Left renal cortex interstitium (tissue), 4 donors: ENCODE measurements at places on chromosomes 2 and 18.

- DNase-seq = no peak
These were observed 85.9 kb downstream of the ZNF407 start for GRCh38 chr18:74683573-74683972.

DNA sequence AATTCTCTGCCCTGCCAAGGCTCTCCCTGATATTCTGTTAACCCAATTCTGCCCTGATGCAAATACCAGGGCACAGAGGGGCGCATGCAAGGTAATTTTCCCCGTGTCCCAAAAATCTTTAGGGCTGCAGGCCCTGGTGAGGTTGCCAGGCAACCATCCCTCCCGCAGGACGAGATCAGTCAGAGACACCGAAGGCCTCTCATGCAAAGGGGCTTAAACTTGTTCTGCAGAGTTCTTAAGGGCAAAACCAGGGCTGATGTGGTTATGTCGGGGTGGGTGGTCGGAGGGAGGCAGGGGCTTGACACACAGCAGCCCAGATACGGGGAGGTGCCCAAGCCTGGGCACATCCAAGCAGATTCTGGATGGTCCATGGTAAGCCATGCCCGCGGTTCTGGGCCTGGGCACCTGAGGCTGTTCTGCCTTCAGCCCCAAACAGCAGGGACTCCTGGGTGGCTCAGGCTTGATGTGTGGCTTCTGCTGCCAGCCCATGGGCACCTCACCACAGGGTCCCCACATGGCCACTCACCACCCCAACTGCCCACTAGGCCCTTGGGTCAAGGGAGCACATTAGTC lies 27.2 kb downstream of the STEAP3 start:
- no peak for DNase-seq

DNA sequence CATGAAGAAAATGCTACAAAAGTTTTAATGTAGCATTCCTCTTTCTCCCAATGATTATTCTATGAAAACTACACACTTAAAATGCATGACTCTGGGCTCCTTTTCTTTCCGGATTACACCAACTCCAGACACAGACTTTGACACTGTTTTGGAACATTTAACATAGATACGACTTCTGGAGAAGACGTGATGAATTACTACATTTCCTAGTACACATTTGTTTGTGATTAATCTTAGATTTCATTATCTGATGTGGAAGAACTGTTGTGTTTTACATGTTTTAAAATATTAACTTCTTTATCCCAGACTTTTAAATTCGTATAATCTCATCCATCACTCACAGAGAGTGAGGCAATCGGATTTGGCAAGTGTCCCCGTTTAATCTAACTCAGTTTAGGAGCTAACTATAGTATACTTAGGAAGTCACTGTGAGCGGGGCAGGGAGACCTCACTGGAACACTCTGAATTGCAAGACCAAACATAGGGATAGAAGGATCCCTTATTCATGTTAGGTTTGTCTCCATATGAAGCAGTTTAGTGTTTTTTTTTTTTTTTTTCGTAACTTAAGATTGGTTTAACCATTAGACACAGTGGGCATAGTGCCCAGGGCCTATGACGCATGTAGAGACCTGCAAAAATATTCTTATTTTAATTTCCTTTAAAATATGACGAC lies 66.7 kb downstream of the PDE1A start:
- peak; percentile 34 for DNase-seq

- DNase-seq = no peak
These were observed 66.4 kb upstream of the MSH2 start for GRCh38 chr2:47336259-47337238.

GRCh38 chr18:68763083-68763482 lies 34.8 kb upstream of the CCDC102B start:
- no peak for DNase-seq

DNA sequence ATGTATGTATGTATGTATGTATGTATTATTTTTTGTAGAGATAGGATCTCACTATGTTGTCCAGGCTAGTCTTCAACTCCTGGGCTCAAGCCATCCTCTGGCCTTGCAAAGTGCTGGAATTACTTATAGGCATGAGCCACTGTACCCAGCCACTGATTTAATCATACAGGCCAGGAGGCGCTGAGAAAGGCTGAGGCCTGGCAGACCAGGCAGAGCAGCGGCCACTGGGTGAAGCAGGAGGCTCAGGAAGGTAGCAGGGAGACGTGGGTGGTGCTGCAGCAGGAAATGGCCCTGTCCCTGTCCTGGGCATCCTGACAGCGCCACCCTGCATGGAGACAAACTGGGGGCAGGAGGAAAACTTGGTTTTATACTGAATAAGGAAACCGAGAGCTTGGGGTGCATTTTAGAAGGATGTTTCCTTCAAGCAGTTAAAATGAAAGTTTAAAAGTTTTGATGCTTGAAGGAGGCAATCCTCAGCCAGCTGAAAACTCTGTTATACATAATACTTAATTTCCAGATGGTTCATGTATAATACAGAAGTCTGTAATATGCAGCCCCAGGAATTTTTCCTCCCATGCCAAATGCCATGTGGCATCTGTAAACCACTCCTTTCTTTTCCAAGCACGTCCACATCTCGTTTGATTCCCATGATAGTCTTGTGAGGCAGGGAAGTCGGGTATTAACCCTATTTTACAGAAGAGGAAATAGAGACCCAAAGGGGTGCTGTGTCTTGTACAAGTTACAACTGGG lies 182.4 kb downstream of the CELF4 start:
- no peak for DNase-seq

DNA sequence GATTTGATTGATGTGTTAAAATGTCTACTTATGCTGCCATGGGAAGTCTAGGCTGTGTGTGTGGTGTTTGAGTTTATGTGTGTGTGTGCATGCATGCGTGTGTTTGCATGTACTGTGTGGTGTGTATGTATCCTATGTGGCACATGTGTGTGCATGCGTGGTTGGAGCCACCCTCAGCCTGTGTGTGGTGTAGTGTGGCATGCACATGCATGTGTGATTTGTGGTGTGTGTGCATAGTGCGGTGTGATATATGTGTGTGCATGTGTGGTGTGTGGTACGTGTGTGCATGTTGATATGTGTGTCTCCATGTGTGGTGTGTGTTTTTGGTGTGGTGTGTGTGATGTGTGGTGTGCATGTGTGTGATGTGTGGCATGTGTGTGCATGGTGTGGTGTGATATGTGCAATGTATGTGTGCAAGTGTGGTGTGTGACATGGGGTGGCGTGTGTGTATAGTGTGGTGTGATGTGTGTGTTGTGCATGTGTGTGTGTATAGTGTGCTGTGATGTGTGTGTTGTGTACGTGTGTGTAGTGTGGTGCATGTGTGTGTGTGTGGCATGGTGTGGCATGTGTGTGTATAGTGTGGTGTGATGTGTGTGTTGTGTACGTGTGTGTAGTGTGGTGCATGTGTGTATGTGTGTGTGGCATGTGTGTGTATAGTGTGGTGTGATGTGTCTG lies 66.6 kb upstream of the HDAC4 start:
- DNase-seq = no peak

DNA sequence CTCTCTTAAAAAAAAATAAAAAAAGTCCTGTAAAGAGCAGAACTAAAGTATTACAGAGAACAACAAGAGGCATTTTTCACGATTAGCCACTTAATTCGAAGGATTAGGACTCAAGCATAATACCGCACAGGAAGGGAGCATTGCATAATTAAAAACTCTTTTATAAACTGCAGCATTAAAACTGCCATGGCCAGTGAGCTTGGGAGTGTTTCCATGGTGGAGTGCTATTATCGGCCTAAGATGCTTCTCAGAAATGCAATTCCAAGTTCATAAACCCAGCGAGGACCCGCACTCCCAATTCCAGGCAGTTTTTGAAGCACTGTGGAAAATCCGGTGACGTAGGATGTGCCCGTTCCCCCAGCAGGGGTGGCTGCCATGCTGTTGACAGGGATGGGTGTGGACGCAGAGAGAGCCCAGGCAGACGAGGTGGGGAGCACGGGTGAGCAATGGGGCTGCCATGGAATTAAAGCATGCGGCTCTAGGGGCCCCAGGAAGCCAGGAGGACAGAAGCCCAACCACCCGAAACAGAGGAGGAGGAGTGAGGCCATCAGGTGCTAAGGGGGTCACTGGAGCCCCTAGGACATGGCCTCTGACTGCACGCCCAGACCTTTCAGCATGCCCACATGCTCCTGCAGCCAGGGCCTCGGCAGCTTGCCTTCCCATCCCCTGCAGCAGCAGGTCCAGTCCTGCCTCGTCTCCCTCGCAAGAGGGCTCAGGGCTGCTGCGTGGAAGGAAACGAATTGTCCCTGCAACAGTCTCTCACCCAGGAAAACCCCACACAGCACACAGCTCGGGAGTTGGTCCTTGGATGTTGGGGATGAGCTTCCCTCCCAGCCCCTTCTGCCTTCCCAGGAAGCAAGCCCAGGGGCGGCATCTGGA lies 233.4 kb downstream of the NDUFA10 start:
- DNase-seq = no peak

- no peak for DNase-seq
These were observed 9.1 kb downstream of the PCARE start for GRCh38 chr2:29065068-29065811.

DNA sequence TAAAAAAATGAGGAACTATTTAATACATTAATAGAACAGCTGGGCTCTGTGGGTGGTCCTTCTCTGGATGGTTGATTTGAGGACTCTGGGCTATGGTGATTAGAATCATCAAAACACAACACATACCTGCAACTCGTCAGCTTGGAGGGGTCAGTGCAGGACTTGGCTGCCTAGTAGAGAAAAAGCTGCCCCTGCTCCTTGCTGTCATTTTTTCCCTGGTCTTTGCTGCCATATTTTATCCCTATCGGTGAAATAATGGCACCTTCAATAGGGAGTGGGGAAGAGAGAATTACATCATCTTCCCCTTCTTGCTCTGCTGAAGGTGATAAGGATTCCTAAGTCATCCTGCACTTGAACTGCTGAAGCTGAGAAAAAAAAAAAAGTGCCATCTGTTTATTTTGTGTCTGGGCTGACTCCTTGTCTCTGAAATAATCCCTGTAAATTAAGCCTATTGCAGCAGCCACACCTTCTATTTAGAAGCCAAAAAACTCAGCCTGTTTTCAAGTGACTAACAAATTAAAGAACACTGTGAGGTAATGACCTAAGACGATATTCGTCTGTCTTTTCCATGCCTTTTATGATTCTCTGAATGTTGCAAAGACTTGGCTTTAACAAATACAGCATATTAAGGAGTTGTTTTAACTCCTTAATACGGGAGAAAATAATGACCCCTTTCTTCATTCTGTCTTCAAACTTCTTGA lies 89.3 kb downstream of the ACVR1 start:
- no peak for DNase-seq

- no peak for DNase-seq
These were observed 5.5 kb downstream of the RNPEPL1 start for GRCh38 chr2:240573516-240574385.

DNA sequence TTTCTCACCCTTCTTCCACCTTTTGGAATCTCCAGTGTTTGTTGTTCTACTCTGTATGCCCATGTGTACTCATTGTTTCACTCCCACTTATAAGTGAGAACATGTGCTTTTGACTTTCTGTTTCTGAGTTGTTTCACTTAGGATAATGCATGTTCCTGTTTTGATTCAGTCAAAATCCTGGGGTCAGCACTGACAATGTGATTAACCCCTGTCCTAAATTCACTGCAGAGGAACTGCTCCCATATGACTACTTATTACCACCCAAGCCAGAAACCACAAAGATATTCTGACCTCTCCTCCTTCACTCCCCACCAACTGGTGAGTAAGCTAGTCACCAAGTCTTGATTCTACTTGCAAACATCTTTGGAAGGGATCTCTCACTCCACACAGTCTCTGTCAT lies 251.4 kb upstream of the TCF4 start:
- no peak for DNase-seq

GRCh38 chr2:218618102-218618860 lies 10.6 kb downstream of the PLCD4 start:
- DNase-seq = no peak

DNA sequence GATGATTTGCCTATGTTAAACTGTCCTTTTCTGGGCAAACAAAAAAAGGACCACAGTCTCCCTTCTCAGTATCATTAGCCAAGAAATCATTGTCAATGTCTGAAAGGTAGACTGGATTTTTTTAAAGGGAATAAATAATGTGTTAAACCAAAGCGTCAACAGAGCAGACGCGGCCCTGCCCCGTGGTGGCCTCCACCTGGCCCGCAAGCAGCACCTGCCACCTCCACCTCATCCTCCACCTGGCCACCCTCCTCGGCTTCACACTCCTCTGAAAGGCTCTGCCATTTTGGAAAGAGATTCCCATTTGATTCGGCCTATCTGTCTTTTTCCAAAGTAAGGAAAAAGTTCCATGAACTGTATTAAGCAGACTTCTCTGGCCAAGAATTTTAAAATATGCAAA lies 67.9 kb upstream of the TMEM200C start:
- no peak for DNase-seq

DNA sequence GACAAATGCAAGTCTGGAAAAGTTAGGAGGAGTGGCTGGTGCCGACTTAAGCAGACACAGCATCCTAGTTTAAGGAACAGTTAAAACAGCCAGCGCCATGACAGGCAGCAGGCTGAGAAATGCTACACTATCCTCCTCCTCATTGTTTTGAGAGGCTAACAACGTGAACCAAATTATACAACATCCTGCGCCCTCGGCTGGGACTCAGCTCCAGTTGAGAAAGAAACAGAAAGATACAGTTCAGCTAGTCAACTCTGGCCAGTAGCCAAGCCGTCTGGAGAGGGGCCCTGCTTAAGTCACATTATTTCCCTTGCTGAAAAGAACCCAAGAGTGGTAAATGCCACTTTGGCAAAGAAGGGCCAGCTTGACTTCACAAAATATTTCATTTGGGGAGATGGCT lies 90.2 kb downstream of the BCL11A start:
- peak; percentile 22 for DNase-seq

GRCh38 chr2:174633623-174633930 lies 36.0 kb upstream of the WIPF1 start:
- no peak for DNase-seq

DNA sequence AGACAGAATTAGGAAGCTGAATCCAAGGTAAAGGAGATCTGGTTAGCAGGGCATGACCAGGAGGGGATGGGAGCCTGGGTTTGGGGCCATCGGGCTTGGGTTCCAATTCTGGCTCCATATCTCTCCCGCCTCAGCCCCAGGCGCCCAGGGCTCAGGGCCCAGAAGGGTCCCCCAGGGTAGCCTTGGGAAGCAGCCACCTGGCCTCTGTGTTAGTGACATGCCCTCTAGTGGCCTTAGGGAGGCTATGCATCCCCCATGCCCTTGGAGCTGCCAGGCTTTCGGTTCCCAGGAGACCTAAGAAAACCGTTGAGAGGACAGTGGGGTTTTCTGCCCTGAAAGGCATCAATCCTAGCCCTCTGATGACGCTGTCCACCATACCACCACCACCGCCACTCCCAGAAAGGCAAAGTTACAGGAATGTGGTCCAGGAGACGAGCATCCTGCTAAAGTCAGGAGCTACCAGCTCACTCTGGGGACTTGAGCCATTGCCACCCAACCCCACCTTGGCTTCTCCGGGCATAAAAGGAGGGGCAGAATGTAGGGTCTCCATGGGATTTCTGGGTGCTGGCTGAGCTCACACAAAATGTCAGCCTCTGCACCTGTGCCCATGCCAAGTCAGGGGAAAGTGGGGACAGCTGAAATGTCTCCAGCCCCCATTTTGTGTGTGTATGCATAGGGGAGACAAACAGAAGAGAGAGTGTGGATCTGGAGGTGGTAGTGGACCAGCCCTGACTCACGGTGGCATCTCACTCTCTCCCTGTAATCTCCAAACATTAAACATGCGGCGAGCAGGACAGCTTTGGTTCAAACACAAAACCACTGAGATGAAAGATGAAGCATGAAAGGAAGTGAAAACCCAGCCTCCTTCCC lies 56.5 kb downstream of the EMX1 start:
- no peak for DNase-seq
